Activated CD8-positive, alpha-beta T cell treated with anti-CD3 and anti-CD28 coated beads for 36 hours (primary cell): ENCODE measurements at places on chromosomes 11 and 22. TPM values are rescaled to one million over a fixed set of nuclear protein-coding genes. Genes with fewer than 3 reads are reported as not detected.

Gene PRAME
- total RNA-seq = not detected

DNA sequence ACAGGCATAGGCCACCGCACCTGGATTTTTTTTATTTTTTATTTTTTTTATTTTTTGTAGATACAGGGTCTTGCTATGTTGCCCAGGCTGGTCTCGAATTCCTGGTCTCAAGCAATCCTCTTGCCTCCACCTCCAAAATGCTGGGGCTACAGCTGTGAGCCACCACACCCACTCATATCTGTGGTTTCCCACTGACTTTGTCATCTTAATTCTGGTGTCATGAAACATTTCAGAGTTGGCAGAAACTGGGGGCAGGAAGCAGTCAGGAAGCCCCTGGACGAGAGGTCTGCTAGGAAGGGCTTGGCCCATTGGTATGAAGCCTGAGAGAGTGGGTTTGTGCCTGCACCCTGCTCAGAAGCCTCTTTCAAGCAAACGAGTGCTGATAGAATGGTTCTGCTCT is 49.1 kb downstream of the COMMD9 start:
- DNase-seq = no peak

- DNase-seq = no peak
Observed at GRCh38 chr11:116215471-116216113, 557.2 kb downstream of the BUD13 start.

GRCh38 chr11:6170226-6170625 is at the start of gene OR52B2:
OR52B2 (minus strand) TSS chr11:6170326; CDS start chr11:6170326, 0 bp downstream.
- DNase-seq = no peak

- DNase-seq = no peak
Observed at GRCh38 chr22:49676230-49676629, 151.4 kb downstream of the BRD1 start.

DNA sequence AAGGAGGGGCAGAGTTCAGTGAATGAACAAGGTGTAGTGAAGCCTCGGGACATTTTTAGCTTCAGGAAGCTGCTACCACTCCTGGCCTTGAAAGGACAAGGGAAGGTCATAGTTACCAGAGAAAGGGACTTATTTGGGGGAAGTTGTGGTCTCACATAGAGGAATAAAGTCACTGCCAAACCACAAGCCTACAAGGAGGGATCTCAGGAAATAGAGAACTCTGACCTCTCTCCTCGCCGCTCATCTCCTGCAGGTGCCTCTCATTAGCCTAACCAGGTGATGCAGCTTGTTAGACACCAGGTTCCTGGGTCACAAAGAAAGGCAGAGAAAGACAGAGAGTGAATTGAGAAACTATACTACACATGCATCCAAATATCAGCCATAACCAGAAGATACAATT is 14.3 kb upstream of the TOLLIP start:
- no peak for DNase-seq

DNA sequence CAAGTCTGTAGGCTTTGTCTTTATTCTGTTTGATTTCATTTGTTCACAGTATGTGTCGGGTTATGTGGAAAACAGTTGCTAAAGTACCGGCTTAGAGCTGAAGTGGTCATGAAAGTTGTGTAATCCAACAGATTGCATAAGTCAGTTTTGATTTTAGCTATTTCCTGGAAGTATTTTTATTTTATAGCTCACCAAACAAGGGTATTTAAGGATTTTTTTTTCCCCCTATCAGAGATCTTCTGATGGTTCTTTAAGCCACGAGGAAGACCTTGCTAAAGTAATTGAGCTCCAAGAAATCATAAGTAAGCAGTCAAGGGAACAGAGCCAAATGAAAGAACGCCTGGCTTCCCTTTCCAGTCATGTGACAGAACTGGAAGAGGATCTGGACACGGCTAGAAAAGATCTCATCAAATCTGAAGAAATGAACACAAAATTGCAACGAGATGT is 55.9 kb downstream of the PPFIA1 start:
- DNase-seq = no peak

GRCh38 chr11:69290806-69291205 is 3.1 kb upstream of the MYEOV start:
- DNase-seq = no peak
